NCI-H460 (cell line): ENCODE measurements at places on chromosomes 2 and 18.

DNA sequence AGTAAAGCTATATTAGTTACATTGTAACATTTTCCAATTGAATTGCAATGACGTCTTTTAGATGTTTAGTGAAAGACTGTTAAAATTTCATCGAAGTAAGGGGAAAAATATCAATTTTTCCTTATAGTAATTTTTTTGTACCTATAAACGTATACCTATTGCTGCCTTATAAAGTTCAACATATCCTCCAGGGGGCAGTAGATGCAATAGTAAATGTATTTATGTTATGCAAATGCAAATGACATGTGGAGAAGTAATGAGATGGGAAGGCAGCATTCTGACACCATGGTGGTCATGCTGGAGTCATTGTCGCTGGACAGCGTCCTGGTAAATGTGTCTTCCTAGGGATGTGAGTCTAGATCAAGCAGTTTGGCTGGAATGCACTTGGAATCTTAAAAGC is 38.7 kb downstream of the MSTN start:
- DNase-seq, result peak; percentile 61

DNA sequence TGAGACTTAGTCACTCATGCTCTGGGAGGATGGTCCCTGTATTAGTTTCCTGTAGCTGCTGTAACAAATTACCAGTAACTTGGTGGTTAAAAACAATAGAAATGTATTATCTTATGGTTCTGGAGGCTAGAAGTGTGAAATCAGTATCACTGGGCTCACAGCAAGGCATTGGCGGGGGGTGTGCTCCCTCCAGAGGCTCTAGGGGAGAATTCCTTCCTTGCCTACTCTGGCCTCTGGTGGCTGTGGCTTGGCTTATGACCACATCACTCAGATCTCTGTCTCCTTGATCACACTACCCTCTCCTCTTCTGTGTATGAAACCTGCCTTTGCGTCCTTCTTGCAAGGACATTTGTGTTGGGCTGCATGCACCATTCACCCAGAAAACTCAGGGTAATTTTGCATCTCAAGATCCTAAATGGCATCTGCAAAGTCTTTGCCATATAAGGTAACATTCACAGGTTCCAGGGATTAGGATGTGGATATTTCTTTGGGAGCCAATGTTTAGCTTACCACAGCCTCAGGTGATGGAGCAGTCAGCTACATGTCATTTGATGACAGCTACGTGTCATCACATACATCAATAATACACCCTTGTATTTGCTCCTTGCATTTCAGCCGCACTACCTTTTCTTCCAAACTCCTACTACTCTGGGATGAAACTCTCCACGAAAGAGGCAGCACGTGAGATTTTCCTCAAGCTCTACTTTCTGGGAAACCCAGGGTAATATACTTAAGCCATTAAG is 49.6 kb upstream of the POU3F3 start:
- no peak for DNase-seq

- no peak for DNase-seq
Measured at GRCh38 chr18:55494899-55495298, 93.1 kb downstream of the TCF4 start.

DNA sequence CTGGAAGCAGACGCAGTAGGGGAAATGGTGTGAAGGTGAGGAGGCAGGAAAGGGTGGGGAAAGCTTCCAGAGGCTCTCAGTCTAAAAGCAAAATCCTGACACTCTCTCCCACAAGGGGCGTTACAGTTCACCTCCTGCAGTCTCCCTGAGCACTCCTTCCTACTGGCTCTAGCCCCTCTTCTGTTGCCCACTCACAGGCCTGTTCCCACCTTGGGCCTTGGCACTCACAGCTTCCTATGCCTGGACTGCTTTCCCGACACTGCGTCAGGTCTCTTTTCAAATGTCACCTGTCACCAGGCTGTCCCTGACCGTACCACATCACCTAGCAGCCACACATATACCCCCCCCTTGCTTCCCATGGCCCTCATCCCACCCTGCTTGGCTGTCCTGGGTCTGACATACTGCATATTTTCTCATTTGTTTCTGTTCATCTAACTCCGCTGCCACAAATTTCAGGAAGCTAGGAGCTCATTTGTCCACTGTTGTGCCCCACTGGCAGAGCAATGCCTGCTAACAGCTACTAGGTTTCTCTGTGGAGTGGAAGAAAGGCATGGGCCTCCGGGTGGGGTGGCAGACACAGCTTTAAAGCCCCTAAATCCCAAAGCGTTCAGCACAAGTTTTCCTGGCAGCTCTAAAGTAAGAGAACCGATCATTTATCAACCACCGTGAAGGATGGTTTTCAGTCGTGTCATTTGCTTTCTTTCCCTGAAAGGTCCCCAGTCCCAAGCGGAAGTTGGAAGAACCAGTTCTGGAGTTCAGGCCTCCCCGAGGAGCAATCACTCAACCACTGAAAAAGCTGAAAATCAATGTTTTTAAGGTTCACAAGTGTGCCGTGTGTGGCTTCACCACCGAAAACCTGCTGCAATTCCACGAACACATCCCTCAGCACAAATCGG is 118.8 kb downstream of the ZNF532 start:
- DNase-seq, result no peak

GRCh38 chr18:67705748-67706147 is 189.2 kb upstream of the DSEL start:
- DNase-seq, result no peak
